ENCODE measurements at places on chromosomes 2 and 18.

DNA sequence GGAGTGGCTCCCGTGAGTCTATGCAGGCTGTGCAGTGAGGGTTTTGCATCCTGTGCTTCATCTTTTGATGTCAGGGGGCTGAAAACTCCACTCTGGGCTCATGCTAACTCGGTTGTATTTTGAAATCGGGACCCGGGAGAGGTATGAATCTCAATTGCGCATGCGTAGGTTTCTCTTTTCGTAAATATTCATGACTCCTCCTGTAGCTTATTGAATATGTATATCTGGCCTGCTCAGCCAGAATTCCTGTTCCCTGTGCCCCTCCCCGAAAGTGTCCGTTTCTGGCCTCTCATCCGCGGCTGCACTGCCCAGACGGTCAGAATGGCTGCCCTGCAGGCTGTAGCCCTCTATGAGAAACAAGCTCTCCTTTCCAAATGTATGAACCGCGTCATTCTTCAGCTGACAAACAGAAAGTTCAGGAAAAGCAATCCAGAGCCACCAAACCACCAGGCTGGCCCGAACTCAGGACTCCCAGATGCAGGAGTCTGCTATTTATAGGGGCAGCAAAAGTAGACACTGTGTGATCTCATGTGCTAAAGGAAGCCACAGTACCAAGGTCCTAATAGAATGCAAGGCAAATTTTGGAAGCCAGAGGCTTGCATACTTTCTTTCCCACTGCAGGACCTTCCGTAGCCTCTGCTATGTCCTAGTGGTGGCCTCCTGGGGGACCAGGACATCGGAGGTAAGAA is 41.7 kb downstream of the AKAIN1 start:
- DNase-seq = no peak

GRCh38 chr2:167862296-167862695 is 385.1 kb downstream of the STK39 start:
- DNase-seq = no peak

- DNase-seq = no peak
Observed at GRCh38 chr2:34547900-34548299, 948.8 kb upstream of the FAM98A start.

DNA sequence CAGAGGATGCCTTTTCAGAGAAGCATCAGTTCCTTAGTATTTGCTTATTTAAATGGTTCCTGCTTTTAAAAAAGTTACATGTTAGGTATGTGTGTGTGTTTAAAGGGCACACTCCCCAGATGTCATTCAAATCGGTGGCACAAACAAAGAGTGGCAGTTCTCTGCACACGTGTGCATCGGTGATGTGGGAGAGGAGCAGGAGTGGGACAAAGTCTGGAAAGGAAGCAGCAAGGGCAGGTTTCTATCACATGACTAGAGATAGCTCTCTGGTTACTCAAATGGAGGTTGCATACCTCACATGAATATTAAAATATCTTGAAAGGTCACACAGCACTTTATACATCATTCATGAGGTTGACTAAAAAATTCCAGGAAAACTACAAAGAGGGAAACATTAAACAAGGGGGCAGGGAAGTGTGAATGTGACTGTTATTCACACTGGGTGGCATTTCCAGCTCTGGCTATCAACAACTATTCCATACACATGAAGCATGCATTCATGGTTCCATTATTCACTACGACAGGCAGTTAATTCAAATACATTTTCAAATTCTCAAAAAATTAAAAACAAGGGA is 64.7 kb downstream of the SEPTIN10 start:
- no peak for DNase-seq

DNA sequence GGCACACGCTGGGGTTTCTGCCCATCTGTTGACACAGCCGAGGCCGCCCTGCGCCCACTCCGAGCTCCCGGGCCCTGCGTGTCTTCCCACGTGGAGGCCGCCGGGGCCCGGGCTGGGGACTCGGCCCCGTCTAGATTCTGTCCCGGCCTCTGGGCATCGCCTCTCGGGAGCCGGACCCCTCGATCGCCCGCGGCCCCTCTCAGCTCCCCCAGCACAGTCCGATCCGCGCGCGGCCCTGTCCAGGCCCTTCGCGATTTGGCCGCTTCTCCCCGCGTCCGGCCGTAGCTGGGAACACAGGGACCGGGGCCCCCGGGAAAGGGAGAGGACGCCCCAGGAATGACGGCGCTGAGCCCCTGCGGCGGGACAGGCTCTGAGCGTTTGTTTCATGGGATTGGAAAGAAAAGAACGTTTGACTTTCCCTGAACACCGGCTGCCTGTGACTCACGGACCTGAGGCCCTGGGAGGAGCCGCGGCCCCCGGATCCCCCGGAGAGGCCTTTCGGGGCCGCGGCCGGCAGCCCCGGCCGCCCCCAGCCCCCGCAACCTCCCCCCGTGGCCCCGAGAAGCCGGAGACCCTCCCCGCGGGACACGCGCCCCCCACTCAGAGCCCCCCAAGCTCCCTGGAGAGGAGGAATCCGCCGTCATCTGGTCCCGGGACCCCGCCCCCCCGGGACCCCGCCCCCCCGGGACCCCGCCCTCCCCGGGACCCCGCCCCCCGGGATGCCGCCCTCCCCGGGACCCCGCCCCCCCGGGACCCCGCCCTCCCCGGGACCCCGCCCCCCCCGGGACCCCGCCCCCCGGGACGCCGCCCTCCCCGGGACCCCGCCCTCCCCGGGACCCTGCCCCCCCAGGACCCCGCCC is 62.7 kb upstream of the CTDP1 start:
- DNase-seq = no peak

DNA sequence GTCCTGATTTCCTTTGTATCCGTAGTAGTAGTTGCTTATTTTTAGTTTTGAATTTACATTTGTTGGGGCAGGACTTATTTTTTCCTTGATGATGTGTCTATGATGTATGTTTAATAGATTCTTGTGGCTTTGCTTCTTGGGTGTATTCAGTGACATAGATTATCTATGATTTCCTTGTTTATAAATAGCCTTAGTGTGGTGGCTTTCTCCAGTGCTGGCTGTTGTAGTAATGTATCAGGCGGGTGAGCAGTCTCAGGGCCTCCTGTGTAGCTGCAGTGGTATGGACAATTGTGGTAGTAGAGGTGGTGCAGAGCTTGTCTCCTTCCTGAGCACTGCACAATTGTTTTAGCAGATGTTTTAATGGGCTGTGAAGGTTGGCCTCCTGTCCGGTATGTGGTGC is 60.5 kb downstream of the SMCHD1 start:
- DNase-seq = no peak

GRCh38 chr18:5842653-5843052 is 52.7 kb downstream of the TMEM200C start:
- DNase-seq = no peak

DNA sequence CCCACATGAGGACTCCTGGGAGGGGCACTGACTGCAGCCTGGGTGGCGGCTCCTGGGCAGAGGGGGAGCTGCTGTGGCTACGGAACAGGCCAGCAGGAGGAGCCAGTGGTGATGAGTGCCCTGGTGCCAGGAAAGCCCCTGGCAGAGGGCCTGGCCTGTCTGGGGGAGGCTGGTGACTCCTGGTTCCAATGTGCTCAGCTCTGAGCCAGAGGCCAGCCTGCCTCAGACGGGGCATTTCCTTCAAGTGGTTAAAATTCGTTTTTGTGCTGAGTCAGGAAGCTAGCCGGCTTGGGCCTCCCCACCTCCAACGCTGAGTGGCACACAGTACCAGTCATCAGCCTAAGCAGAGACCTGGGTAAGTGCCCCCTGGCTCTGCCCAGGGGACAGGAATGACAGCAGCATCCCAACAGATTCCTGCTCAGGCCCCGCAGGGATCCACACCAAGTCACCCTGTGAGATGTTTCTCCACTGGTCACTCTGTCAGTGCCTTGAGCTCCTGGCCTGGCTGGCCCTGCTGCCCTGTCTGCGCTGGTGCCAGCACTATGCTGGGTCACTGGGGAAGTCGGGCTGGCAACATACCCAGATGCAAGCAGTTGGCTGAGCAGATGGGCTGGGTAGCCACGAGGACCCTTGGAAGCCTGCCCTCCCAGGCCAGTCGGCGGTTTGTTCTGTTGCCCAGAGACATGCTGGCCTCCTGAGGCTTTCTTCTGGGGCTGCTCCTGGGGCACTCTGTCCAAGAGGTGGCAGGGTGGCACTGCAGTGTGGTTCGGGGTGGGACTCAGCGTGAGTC is 7.1 kb upstream of the KLF11 start:
- DNase-seq = no peak

DNA sequence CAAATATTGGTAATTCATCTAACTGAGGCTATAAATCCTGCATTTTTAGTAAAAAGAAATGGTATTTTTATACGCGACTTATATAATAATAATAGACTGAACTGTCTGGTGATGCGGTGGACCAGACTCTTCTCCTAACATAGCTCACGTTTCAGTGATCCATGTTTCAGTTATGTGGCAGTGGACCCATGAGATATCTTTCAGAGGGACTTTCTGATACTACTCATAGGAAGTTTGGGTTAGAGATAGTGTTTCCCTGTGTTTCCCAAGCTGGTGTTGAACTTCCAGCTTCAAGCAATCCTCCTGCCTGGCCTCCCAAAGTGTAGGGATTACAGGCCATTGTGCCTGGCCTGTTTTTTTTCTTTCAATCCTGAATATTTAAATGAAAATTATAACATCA is 59.2 kb downstream of the KCTD1 start:
- DNase-seq = no peak

GRCh38 chr18:8357320-8357719 is 251.9 kb upstream of the RAB12 start:
- DNase-seq = no peak

DNA sequence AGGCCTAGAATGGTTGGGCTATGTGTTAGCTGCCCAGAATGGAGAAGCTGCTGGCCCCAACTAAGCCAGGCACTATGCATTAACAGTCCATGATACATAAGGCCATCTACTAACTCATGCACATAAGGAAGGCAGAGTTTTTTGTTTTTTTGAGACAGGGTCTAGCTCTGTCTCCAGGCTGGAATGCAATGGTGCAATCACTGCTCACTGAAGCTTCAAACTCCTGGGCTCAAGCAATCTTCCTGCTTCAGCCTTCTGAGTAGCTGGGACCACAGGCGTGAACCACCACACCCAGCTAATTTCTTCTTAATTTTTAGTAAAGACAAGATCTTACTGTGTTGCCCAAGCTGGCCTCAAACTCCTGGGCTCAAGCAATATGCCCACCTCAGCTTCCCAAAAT is 37.6 kb downstream of the GPR45 start:
- DNase-seq = no peak

GRCh38 chr2:175076272-175076671 is 71.1 kb upstream of the CHN1 start:
- no peak for DNase-seq

DNA sequence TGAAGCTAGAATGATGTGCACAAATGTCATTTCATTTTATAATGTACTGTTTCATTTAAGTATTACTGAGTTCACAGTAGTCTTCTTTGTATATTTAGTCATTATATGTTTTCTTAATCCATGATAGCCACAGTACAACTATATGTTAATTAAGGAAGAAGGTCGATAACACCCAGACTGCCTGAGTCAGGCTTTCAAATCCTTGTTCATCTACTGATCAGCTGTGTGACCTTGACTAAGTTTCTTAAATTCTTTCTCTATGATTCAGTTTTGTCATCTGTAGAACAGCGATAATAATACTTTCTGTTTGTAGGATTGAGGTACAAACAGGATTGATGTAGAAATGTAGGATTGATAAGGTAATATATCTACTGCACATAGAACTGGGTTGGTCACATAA is 5.4 kb downstream of the GCC2 start:
- DNase-seq = no peak

DNA sequence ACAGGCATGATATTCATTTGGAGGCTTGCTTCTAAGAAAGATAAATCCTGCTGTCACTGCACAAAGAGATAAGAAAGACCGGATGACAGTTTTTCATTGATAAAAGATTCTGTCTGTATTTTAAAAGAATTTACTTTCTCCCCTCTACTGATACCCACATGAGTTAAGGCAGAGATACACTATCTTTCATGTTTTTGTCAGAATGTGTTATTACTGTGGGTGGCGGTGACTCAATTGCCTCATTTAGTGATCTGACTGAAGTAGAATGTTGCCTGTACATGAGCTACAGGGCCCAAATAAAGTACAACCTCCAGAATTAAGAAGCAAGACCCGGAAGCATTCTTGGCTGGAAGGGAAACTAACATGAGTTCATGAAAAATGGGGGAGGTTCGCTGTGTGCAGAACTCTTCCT is 480.0 kb downstream of the SLC4A3 start:
- DNase-seq = no peak

DNA sequence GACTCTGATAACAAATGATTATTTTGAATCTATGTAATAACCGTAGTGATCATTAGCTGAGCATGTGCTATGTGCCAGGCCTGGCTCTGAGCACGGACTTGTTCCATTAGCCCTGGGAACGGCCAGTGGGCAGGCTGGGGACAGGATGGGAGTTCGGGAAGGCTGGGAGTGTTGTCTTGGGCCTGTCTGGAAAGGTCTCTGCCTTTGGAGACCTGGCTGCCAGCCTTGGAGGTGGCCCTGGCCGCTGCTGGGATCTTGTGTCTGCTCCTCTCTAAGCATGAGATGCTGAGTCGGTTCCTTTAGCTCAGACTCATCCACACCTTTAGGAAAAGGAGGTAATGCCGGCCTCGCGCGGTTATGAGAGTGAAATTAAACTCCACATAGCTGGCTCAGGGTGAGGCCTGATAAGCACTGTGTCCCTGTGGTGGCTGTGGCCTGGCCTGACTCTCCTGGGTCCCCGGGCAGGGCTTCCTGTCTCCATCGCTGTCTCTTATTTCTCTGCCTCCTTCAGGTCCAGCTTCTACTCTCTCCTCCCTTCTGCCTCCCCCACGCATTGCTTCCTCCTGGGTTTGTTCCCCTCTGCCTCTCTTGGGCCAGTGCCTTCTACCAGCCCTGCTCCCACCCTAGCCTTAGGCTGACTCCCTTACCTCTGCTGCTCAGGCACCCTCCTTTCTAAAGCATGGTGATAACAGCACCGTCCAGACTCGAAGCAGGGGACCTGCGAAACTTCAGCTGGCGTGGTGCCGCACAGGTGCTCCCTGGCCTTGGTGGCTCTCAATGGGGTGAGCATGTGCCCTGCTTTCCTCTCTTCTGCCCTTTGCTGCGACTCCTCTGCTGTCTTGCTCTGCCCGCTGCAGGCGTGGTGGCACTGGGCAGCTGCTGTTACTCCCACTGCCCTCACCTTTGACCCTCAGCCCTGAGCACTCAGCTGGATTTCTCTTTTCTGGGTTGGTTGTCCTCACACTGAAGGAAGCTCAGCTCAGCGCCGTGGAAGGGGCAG is 41.8 kb downstream of the NCK2 start:
- no peak for DNase-seq

- DNase-seq = peak; percentile 22
Observed at GRCh38 chr2:208228476-208228875, 26.4 kb downstream of the IDH1 start.

Data from glomerular endothelial cell (primary cell).